ENCODE measurements at places on chromosomes 13 and 19.

- DNase-seq = no peak
Measured at GRCh38 chr13:34391076-34391475, 551.0 kb upstream of the NBEA start.

DNA sequence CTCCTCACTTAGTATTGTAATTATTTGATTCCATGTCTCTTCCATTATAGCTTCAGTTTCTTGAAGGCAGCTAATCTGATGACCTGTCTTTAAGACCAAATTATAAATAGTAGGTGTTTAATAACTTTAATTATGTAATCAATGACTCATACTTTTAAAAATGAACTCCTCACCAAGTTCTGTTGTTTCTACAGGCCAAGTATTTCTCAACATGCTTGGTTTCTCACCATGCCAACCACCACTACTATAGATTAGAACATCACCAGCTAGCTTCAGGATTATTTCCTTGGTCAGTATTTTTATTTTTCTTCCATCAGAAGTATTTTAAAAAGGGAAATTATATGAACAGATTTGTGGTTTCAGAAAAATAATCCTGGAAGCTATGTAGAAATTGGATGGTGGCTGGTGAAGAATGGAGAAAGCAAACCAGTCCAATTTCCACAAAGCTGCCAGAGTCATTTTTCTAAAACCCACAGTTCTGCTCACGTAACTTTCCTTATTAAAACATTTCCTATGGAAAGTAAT lies 237.7 kb upstream of the DACH1 start:
- DNase-seq = no peak

DNA sequence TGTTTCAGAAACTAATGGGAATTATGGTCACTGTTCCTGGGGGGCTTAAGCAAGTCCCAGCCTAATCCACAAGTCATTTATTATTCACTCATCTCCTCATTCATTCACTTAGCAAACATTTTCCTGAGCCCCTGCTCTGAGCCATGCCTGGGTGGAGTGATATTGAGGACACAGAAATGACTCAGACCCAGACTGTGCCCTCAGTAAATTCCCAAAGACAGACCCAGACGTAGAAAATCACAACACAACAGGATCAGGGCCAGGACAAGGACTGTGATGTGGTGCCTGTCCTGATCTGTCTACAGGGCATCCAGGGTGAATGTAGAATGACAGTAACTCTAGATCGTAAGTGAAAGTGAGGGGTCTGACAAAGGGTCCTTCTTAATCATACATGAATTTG lies 7.0 kb upstream of the SPACA6 start:
- DNase-seq = no peak

GRCh38 chr19:51082611-51083010 lies at the start of gene KLK14:
Gene KLK14 (minus strand): TSS chr19:51082887. CDS start chr19:51082614, 273 bp downstream.
- DNase-seq = no peak

- DNase-seq = no peak
Measured at GRCh38 chr19:9967326-9967725, 31.0 kb upstream of the OLFM2 start.

DNA sequence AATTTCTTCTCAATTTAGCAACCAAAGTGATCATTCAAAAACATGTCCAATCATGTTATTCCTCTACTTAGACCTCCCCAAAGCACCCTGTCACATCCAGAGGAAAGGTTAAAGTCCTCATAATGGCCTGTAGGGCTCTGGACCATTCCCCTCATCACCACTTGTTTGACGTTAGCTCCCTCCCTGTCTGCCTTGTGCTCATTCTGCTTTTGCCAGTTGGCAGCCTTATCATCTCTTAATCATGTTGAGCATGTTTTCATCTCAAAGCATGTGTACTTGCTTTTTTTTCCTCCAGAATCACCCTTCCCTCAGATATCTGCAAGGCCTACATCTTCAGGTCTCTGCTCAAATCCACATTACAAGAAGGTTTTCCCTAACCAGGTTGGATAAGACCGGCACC lies 25.9 kb downstream of the UBAC2 start:
- DNase-seq = no peak

DNA sequence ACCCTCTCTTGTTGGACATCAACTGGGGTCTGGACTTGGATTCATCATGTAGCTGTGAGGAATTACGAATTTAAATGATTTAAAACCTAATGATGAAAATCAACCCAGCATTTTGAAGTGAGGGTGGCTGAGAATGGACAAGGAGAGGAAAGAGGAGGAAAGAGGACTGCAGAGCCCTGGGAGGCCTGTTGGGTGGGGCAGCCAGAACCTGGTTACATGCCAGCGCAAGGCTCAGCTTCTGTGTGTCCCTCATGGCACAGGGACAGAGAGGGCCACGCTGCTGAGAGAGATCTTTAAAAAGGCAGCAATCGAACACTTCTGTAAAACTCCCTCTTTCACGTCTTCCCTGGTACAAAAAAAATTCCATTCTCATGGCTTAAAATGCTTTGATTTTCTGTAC lies 292.7 kb downstream of the MYO16 start:
- no peak for DNase-seq

DNA sequence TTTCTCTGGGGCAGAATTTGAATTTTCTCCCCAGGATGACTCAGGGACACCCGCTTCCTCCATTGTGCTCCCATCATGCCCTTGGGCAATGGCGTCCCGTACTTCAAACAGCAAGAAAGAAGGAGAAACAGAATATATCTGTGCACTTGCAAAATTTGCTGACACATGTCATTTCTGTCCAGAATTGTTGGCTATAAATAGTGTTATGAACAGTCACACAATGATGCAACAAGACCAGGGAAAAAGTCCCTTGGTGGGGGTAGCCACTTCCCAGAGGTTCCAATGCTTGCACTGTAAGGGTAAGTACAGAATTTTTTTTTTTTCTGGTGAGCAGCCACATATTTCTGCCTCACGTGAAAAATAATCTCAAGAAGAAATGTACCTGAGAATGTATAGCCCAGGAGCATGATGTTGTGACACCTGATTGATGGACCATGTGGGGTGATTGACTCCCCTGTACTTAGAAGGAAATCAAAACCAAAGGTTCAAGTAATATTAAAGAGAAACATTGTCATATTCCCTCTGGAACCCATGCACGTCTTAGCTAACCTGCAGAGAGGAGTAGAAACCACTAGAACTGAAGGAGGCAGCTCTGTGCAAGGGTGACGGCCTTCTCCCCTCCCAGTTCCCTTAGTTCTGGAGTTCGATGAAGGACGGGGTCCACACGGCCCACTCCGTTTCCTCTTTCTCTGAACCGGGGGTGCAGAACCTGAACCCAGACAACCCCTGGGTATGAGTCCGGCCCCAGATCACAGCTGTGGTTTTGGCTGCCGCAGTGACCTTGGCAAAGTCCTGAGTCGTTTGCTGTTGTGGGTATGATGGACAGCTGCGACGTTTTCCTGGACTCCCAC lies 9.3 kb upstream of the LAIR1 start:
- DNase-seq = no peak

DNA sequence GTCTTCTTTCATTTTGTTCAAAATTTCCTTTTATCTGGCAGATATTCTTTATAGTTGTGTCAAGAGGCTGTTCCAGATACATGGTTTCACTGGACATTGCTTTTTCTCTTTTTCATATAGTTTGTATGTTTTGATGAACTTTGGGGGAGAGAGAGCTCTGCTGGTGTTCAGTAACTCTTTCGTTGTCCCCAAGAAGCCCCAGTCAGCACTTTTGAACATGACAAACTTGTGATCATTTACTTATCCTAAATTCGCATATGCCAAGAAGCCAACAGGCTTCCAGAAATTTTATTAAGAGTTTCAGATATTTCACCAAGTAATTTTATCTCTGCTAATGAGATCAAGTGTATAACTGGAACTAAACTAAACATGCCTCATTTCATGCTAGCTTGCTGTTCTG lies 275.8 kb upstream of the GPC6 start:
- no peak for DNase-seq

DNA sequence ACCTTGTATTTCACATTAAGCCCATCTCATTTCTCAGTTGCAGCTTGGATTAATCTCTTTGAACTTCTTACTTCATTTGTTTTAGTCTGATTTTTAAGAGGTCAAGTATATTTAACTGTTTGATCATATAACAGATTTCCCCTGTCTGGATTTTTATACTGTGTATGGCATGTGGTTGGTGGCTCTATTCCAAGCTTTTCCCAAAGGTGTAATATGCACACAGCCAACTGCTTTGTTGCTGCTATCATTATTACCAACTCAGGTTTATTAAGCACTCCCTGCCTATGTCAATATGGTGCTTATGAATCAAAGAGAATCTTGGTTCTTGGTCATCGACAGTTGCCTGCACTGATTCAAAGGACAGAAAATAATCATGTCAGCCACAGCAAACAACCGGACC lies 92.6 kb downstream of the RAP2A start:
- no peak for DNase-seq

DNA sequence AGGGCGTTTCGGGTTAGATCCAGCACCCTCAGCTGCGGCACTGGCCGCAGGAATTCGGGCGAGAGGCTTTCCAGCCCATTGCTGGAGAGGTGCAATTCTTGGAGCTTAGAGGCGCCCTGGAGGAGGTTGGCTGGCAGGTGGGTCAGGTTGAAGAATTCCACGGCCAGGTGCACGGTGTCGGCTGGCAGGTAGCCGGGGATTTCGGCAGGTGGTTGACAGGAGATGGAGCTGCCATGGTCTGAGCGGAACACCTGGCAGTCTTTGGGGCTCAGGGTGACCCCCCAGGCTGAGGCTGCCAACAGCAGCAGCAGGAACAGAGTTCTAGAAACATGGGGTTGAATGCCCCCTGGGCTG lies 1.3 kb downstream of the LRG1 start:
- DNase-seq = no peak

GRCh38 chr13:23205807-23206206 lies 25.0 kb downstream of the SGCG start:
- no peak for DNase-seq

DNA sequence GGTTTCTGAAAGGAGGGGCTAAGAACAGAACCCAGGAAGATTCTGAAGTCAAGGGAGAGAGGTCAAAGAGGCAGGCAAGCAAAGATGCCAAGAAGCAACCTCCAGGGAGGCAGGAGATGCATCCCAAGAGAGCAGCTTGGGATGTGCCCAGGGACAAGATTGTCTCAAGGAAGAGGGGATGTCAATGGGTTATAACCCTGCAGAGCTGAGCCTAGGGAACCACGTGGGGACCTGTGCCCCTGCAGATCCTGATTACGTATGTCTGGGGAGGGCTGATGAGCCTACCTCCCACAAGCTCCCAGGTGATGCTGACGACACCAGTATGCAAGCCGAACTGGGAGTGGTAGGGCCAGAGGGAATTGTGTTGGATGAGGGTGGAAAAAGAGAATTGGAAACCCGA lies 70.9 kb upstream of the IRS2 start:
- no peak for DNase-seq

- no peak for DNase-seq
Measured at GRCh38 chr19:44662691-44663385, 8.4 kb upstream of the CEACAM19 start.

DNA sequence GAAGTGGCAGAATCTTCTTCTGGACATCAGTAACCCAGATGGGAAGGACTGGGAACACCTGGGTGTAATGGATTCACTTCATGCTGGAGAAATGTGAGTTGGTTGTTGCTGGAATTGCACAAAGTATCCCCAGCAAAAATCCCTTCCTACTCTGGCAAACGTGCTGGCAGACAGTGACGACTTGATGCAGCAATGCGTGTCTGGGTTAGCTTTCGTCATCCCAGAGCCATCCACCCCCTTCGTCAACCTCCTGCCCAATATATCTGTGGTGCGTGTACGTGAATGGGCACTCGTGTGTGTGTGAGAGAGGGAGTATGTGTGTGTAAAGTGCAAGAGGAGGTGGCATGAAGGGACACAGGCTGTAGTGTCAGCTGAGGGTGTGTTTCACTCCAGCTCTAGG lies 70.9 kb downstream of the TM9SF2 start:
- DNase-seq = no peak

- DNase-seq = no peak
Measured at GRCh38 chr13:54949735-54950134, 1921.1 kb downstream of the OLFM4 start.

- no peak for DNase-seq
Measured at GRCh38 chr13:48491423-48492095, 41.3 kb downstream of the RCBTB2 start.

- no peak for DNase-seq
Measured at GRCh38 chr19:17172624-17173345, 42.4 kb upstream of the USE1 start.

Data from coronary artery (tissue), 2 donors.